ENCODE measurements at places on chromosomes 6 and 20.

GRCh38 chr20:44357020-44357419 lies 1.5 kb downstream of the HNF4A start:
- no peak for DNase-seq

DNA sequence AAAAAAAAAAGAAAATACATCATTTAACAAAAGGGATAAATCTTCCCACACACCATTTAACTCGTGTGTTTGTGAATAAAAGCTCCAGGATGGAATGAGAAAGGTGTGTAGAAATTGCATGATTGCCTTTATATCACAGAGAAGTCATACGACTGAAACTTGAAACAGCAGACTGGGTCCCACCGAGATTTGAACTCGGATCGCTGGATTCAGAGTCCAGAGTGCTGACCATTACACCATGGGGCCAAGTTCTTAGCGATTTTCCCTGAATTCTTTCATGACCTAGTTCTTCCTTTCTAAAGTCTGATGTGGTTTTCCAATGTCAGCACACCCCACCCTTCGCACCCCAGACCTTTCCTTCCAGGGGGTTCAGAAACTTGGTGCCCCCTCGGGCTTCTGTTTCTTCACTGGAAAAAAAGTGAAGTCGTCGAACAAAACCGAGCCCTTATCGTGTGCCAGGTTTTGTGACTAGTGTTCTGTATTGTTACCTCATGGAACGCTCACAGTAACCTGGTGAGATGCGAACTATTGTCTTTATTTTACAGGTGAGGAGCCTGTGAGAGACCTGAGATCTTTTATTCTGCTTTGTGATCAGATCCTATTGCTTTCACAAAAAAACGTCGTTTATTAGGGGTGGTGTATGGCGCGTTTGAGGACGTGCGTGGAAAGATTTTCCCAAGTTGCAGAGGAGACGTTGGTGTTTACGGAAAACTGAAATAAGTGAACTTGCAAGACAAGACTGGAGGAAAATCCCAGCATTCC lies 120.8 kb downstream of the OR2B2 start:
- DNase-seq: peak; percentile 70

DNA sequence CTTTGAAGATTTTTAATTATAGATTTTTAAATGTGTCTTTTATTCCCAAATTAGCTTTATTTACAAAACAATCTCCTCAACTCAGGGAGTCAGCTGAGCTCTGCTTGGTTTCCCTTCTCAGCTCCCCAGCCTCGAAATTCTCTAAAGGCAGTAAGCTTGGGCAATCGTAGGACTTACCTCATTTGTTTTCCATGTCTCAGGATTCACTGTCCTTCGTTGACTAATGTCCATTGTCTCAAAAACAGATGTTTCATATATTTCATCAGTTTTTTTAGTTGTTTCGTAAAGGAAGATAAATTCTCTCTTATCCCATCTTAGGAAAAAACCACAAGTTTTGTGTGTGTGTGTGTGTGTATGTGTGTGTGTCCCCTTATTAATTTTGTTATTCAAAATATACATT lies 102.2 kb upstream of the ADGRF1 start:
- no peak for DNase-seq

- no peak for DNase-seq
These were observed 157.0 kb downstream of the CLIC5 start for GRCh38 chr6:45858691-45859090.

All from activated T-cell treated with anti-CD3 and anti-CD28 coated beads, Interleukin-2, amount 50 U/mL, for 48 hours (primary cell).